AG08396 (cell line): ENCODE measurements at places on chromosomes 13 and 19.

DNA sequence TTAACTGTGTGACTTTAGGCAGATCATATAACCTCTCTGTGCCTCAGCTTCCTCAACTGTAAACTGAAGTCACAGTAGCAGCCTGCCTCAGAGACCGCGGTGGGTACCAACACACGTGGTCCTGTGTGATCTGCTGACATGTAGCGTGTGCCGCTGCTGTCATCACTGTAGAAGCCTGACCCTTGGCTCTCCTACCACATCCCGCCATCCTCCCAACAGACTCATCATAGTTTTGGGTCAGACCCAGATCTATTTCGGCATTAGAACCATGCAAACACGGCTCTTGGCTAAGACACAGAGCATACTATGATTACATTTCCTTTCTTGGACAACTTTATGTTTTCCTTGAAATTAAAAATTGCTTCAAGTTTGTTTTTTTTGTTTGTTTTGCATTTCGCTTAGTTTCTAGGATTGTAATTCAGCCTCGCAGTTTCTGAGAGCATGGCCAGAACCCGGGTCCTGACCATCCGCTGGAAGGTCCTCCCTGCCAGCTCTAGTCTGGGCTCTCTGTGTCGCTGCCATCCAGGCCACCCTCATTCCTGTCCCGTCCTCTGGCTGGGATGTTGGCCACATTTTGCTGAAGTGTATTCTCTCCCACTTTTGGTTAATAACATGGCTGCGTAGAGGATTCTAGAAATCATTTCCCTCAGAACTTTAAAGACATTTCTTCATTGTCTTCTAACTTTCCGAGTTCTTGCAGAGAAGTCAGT lies 53.0 kb downstream of the GGACT start:
- peak; percentile 63 for DNase-seq

DNA sequence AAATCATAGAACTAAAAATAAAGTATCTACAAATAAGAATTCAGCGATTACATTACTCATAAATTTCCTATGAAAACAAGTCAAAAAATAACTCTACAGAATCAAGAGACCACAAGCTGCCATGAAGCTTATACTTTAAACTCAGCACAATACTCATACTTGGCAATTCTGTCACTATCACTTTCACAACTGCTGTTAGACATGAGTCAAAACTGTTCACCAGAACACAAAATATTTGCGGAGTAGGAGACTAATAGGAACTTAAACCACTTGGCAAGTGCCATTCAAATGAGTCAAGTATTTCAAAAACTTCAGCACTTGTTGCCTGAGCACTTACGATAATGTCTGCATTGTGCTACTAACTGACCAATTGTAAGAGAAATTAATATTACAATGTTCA lies 387.8 kb upstream of the GPC6 start:
- peak; percentile 40 for DNase-seq

DNA sequence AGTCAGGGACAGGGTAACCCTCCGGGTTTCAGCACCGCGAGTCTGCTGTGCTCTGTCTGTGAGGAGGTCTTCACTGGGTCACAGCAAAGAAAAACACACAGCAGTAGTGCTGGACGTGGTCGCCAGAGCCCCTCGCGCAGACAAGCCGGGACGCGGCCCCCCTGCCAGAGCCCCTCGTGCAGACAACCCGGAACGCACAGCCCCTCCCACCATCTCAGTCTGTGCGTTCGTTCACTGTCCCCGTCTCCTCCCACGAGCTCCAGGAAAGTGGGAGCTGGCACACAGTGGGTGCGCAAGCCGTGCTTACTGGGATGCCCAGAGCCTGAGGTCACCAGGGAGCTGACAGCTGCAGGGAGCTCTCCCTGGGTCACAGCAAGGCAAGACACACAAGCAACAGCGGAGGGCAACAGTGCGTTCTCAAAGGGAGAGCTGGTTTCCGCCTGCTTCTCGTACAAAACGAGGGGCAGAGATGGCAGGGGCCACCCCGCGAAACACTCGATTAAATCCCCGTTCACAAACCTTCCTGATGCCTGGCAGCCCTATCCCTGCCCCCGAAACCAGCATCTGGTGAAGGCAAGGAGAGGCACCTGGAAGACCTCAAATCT lies 3.2 kb upstream of the PLPP2 start:
- DNase-seq = peak; percentile 77

DNA sequence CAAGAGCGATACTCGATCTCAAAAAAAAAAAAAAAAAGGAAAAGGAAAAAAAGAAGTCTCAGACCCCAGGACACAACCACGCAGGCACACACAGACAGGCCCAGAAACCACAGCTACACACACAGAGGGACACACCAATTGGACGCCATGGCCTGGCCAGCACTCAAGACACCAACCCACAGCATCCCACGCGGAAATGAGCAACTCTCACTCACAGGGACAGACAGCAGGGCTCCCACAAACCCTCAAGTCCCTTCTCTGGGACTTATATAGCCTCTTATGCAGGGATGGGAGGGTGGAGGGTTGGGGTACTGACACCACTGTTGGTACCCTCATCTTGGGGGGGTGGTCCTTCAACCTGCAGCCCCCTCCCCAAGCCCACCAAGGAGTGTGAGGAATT lies 5.9 kb downstream of the NOTCH3 start:
- peak; percentile 75 for DNase-seq

- DNase-seq = no peak
Observed at GRCh38 chr19:49328741-49329140, 3.8 kb upstream of the SLC6A16 start.

DNA sequence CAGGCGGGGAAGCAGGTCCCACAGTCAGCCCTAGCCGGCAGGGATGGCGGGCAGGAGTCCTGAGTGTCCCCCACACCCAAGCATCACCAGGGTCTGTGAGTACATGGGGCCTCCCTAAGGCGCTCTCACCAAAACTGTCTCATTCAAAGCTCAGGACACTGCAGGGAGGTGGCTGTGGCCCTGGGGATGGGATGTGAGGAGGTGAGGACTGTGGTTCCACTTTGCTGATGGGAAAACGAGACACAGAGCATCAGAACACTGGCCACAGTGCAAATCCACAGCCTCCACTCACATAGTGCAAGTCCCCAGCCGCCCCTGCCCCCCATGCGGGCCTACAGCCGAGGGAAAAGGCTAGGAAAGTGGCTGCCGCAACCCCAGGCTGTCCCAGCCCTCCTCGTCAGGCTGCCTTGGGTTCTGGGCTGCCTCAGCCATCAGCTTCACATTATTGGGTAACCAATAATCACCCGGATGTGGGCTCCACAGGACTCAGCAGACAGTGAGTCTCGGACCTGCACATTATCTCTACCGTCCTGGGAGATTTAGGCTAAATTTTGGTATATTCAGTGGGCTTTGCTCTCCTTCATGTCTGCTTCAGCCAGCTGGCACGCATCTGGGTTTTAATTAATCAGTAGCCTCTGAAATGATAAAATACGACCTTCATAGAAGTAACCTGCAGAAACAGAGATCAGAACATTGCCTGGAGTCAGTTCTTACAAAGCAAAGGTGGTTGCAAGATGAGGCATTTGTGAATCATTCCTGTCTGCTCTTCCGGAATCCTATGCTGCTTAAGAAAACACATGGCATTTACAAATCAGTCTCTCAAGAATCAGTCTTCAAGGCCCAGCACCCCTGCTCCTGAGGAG lies 77.0 kb downstream of the SOX1 start:
- no peak for DNase-seq

GRCh38 chr13:97880311-97880675 lies 73.2 kb upstream of the IPO5 start:
- DNase-seq = no peak

GRCh38 chr13:44747179-44747578 lies 171.0 kb upstream of the TSC22D1 start:
- no peak for DNase-seq

DNA sequence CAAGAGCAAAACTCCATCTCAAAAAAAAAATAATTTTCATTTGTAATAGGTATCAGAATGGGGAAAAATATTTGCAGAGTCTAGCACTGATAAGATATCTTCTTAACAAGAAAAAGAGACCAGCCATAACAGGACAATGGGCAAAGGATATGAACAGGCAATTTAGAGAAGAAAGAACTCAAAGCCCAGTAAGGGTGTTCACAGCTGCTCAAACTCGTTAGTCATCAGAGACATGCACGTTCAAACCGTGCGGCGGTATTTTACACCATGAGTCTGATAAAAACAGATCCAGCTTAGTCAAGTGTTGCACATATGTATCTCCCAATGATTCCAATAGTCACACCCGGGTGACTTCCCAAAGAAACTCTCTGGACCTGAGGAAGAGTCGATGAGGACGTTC lies 13.7 kb upstream of the NCCRP1 start:
- DNase-seq = no peak

GRCh38 chr19:52343548-52343947 lies 7.5 kb downstream of the ZNF610 start:
- peak; percentile 20 for DNase-seq

- no peak for DNase-seq
Observed at GRCh38 chr13:87680298-87680697, 9.1 kb downstream of the SLITRK5 start.

DNA sequence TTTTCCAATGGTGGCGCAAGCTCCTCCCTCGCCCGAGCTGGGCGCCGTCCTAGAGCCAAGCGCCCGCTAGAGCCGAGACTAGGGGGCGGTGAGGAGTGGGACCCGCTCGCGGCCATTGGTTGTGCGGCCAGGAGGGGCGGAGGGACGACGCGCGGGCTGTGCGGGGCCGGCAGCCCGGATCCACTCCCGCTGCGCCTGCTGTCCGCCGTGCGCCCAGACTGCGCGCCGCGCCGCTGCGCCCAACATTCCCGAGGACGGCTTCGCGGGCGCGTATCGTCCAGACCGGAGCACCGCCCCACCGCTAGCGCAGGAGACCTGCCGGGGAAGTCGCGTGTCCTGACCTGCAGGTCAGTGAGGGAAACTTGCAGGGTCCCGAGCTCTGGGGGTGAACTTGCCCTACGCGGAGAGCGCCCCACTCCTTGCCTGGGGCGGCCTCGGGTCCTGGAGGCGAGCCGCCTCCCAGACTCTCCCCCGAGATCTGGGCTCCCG lies at the start of gene SERTM1:
SERTM1 (plus strand) TSS at position 183 of the 489 bp plus-strand sequence. CDS start 21,059 bp downstream, outside the sequence.
- DNase-seq = peak; percentile 14

DNA sequence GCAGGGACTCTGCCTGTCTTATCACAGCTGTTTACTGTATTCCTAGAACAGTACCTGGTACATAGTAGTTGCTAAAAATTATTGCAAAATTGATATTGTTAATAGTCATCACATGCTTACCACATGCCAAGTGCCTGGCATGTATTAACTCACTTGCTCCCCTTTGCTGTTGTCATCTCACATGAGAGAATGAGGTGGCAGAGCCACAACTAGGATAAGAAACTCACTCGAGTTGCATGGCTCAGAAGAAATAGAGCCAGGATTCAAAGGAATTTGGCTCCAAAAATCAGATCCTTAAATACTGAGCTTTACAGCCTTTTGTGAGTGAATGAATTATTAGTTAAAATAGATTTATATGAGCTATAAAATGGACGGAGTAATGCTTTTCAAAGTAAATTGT lies 42.6 kb downstream of the B3GLCT start:
- no peak for DNase-seq

DNA sequence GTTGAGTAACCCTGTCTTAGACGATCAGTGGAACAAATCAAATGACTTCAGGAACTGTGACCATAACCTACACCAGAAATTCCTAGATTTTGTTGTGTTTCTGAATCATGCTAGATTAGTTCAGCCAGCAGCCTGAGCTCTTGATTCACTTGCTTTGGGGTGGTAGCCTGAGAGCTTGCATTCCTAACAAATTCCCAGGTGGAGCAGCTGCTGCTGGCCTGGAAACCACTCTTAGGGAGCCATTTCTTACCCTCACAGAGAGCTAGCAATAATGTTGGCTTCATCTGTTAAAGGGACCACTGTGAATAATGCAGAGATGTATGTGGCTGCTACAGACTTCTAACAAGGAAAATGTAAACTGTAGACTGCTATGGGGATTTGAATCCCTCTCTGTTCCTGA lies 388.1 kb upstream of the PRR20A start:
- no peak for DNase-seq

- peak; percentile 37 for DNase-seq
Observed at GRCh38 chr13:24050292-24050711, 110.2 kb upstream of the SPATA13 start.

- DNase-seq = no peak
Observed at GRCh38 chr19:47363758-47364531, 14.8 kb downstream of the DHX34 start.
